ENCODE measurements at places on chromosomes 2 and 18.

DNA sequence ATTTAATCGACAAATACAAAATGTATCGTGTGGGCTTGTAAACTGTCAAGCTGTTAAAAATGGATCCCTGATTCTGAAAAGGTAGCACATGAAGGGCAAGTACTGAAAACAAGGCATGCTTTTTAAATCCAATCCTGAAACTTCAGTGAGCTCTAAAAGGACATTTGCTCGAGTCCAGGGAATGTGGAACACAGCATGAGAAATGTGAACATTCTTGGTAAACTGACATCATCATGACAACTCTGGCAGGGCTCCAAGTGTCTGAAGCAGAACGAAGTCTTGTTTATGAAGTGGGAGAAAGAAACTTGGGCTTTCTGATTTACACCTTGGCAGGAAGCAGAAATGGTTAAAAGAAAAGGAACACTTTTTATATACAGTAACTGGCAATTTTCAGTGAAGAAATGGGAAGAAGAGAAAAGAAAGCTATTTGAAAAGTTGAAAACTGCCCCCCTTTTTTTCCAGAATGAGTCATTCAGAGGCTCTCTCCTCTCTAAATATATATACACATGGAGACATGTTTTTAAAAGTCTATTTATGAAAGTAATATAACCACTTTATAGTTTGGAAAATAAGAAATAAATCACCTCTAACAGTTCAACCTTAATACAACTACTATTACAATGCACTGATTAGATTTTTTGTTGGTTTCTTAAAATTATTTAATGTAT, 120.8 kb downstream of the GAREM1 start:
- H3K27ac ChIP-seq = peak overlapping the region; percentile 58
- H3K36me3 ChIP-seq = no peaks in the 10 kb centered on the region
- peaks cover 14% of the 10 kb centered on the region for H3K4me1 ChIP-seq
- no peak overlapping the region for H3K4me3 ChIP-seq
- no peaks in the 10 kb centered on the region for H3K27me3 ChIP-seq
- peak; percentile 94 for DNase-seq

DNA sequence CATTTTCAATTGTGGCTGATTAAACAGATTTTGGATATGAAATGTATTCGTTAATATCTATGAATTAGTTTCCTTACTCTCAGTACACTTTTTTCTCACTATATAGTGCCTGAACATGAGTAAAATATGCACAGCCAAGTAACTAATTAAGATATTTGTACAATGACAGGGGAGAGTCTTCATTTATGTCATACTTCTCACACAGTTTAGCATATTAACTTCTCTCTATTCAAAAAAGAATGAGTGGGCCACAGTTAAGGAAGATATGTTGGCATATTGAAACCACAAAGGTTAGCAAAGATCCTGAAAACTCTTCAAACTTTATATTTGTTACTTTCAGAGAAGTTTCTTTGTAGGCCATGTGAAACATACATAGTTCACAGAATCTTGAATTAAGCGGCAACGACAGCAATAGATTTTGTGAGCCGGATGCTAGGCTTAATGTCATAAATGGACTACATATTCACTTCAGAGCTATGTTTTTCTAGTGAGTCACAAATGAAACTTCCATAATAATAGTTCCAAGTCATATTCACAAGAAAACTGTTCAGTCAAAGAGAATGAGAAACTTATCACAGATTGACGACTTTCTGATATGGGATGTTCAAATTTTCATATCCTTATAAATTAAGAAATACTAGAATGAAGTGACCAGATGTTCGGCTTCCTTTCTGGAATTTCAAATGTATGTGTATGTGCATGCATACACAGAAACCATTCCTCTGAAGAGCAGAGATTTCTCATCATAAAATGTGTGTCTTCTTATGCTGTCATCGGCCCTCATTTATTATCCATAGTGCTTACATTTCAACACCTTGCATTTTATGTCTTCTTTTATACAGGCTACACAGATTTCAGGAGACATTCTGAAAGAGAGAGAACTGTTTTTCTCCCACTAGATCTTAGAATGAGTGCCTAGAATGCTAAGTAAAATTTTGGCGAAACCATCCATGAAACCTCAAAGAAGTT, 584.0 kb downstream of the SATB2 start:
- H3K36me3 ChIP-seq = no peaks in the 10 kb centered on the region
- no peaks in the 10 kb centered on the region for H3K27me3 ChIP-seq
- no peak overlapping the region for H3K27ac ChIP-seq
- no peak overlapping the region for H3K4me3 ChIP-seq

GRCh38 chr2:53442093-53442492, 325.5 kb upstream of the CHAC2 start:
- no peak for DNase-seq
- no peak overlapping the region for H3K27ac ChIP-seq
- no peaks in the 10 kb centered on the region for H3K36me3 ChIP-seq
- H3K27me3 ChIP-seq = no peaks in the 10 kb centered on the region

GRCh38 chr2:231512222-231512621, 18.0 kb downstream of the NMUR1 start:
- DNase-seq = no peak
- H3K27me3 ChIP-seq = no peaks in the 10 kb centered on the region
- H3K4me1 ChIP-seq = peaks cover 12% of the 10 kb centered on the region
- no peak overlapping the region for H3K27ac ChIP-seq

GRCh38 chr2:204869132-204869823, 324.0 kb downstream of the PARD3B start:
- DNase-seq = no peak
- no peaks in the 10 kb centered on the region for H3K27me3 ChIP-seq
- no peak overlapping the region for H3K4me3 ChIP-seq
- H3K4me1 ChIP-seq = peaks cover 27% of the 10 kb centered on the region
